T-helper 17 cell (primary cell): ENCODE measurements at places on chromosomes 16 and 17. TPM values are rescaled to one million over a fixed set of nuclear protein-coding genes. Genes with fewer than 3 reads are reported as not detected.

DNA sequence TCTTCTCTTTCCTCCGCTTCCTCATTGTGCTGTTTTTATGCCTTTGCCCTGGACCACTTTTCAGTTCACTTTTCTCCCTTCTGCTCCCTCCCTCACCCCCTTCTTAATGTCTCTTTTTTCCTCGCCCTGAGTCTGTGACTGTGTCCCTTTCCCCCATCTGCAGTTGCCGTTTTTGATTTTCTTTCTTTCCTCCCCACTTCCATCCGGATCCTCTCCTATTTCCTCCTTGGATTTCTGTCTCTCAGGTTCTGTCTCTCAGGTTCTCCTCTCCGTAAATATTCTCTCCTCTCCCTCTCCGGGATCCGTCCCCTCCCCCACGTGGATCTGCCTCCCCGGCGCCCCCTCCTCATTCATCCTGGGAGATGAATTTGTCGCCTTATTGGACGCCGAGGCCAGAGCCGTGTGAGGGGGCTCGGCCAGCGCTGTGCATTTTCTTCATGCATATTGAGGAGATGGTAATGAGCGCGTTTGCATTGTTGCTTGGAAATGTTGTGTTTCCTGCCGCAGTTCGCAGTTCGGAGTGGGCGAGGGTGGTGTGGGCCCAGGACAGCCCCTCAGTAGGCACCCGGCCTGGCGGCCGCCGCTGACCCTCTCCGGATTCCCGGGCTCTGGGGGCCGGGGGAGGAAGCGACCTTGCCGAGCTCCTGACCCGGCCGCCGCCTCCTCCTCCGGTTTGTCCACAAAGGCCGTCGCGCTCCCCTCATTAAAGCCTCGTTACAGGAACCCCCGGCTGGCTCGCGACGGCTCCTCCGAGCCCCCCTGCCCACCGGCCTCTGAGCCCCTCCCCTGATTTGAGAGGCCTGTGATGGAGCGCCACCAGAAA, 4.5 kb upstream of the IRX3 start:
- peak overlapping the region; percentile 41 for H3K4me3 ChIP-seq
- peaks cover 16% of the 10 kb centered on the region for H3K4me1 ChIP-seq
- H3K27me3 ChIP-seq = peaks cover 77% of the 10 kb centered on the region
- no peak overlapping the region for H3K27ac ChIP-seq
- peaks cover 8% of the 10 kb centered on the region for H3K36me3 ChIP-seq

GRCh38 chr16:31157136-31157535, 7.3 kb upstream of the PRSS36 start:
- H3K27ac ChIP-seq = no peak overlapping the region
- no peaks in the 10 kb centered on the region for H3K36me3 ChIP-seq
- DNase-seq = no peak
- no peak overlapping the region for H3K4me3 ChIP-seq
- peaks cover 5% of the 10 kb centered on the region for H3K4me1 ChIP-seq
- peaks cover 5% of the 10 kb centered on the region for H3K27me3 ChIP-seq

DNA sequence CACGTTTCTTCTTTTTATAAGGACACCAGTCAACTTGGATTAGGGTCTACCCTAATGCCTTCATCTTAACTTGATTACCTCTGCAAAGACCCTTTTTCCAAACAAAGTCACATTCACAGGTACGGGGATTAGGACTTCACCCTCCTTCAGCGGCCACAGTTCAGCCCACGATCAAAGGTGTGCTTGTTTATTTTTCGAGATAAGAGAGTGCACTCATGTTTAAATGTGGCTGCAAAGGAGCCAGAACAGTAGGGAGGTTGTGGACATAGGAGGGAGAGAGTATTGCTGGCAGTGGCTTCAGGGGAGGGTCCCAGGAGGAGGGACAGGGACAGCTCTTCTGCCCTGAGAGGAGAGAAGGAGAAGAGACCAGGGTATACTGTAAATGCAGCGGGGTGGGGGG, 46.7 kb downstream of the MGAT5B start:
- peaks cover 31% of the 10 kb centered on the region for H3K27me3 ChIP-seq
- H3K4me3 ChIP-seq = no peak overlapping the region
- peaks cover 3% of the 10 kb centered on the region for H3K4me1 ChIP-seq
- peaks cover 4% of the 10 kb centered on the region for H3K36me3 ChIP-seq
- no peak for DNase-seq
- no peak overlapping the region for H3K27ac ChIP-seq

GRCh38 chr16:89081556-89081955, 12.1 kb upstream of the ACSF3 start:
- no peak overlapping the region for H3K27ac ChIP-seq
- H3K27me3 ChIP-seq = peaks cover 2% of the 10 kb centered on the region
- no peaks in the 10 kb centered on the region for H3K4me1 ChIP-seq
- no peaks in the 10 kb centered on the region for H3K36me3 ChIP-seq
- DNase-seq = no peak

GRCh38 chr16:49484936-49485335, 111.3 kb downstream of the C16orf78 start:
- H3K36me3 ChIP-seq = peaks cover 2% of the 10 kb centered on the region
- H3K27me3 ChIP-seq = peaks cover 13% of the 10 kb centered on the region
- no peak overlapping the region for H3K4me3 ChIP-seq
- H3K27ac ChIP-seq = no peak overlapping the region
- DNase-seq = no peak

DNA sequence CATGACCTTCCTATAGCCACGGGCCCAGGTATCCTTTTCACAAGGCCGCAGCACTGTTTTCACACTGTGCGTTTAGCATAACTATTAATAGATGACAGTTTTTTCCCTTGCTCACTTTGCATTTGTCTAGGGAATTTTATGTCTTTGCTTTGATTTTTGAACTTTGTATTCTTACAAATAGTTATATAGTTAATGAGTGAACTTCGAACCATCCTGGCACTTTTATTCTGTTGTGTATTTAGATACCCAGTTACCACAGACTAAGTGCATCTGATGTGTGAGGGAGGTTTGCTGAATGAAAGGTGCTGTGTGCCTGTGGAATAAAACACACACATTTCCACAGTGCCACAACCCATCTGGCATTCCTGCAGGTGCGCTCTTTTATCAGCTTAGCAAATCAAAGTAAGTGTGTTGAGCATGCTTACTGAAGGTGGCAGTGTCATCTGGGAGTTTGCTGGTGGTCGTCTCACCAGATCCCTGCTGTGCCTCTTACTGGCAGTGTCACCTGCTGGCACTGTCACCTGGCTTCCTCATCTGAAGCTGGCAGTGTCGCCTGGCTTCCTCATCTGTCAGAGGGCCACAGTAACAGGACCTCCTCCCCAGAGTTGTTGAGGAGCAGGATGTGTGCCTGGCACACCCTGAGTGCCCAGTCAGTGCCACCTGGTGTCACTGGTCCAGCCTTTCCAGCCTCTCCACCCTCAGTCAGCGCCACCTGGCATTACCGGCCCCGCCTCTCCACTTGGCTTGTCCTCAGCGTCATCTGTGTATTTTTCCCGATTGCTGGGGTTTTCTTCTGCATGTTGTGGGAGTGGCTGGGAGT, 37.6 kb downstream of the USP10 start:
- H3K4me1 ChIP-seq = peaks cover 29% of the 10 kb centered on the region
- no peak for DNase-seq
- H3K36me3 ChIP-seq = no peaks in the 10 kb centered on the region
- H3K27ac ChIP-seq = peak overlapping the region; percentile 80

The CCL8 gene
- total RNA-seq = not detected

- no peak overlapping the region for H3K27ac ChIP-seq
- no peak for DNase-seq
- H3K36me3 ChIP-seq = no peaks in the 10 kb centered on the region
- H3K27me3 ChIP-seq = peaks cover 7% of the 10 kb centered on the region
Observed at GRCh38 chr17:19017401-19017800, 12.8 kb upstream of the FAM83G start.

The KCNJ12 gene
- total RNA-seq = 0.12 TPM

GRCh38 chr16:52076801-52077201, 470.1 kb downstream of the TOX3 start:
- no peaks in the 10 kb centered on the region for H3K4me1 ChIP-seq
- DNase-seq = no peak
- no peaks in the 10 kb centered on the region for H3K36me3 ChIP-seq
- H3K27ac ChIP-seq = no peak overlapping the region
- no peaks in the 10 kb centered on the region for H3K27me3 ChIP-seq
- H3K4me3 ChIP-seq = no peak overlapping the region
